ENCODE measurements at places on chromosomes 1 and 21.

- DNase-seq = no peak
Observed at GRCh38 chr1:156727926-156728598, at the start of gene METTL25B. Gene METTL25B (plus strand): TSS chr1:156728469. CDS start chr1:156729105, 636 bp downstream.

- no peak for DNase-seq
Observed at GRCh38 chr1:18192182-18192581, 84.6 kb downstream of the IGSF21 start.

GRCh38 chr1:43280692-43281091, 4.7 kb downstream of the C1orf210 start:
- DNase-seq = no peak

DNA sequence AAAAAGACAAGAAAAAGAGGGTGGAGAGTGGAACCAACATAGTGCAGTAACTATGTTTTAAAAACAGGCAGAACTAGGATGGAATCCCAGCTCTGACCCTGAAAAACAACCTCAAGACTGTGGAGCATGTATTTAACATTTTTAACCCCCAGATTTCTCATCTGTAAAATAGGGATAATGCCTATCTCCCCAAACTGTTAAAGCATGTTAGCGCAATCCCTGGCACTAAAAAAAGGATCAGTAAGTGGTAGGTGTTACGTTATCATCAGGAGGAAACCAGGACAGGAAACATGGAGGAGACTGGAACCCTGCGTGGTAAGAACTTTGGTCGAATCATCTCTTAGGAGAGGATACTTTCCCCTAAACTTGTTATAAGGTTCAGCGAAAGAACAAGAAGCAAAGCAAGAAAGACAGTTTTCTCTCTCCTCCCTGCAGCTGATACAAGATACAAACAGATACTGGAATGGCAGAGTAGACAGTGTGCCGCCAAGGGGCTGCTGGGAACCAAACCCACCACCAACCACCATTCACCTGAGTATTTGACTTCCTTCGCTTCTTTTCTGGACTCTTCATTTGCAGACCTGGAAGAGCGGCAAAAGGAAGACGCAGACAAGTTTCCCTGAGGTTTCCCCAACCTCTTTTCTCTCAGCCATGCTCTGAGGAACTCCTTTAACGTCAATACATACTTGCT, 991 bp downstream of the PYGO2 start:
- no peak for DNase-seq

GRCh38 chr1:231387770-231388669, 34.1 kb downstream of the EGLN1 start:
- DNase-seq = no peak

All from retinal pigment epithelial cell (primary cell).